ENCODE measurements at places on chromosomes 16 and 17. TPM values are rescaled to one million over a fixed set of nuclear protein-coding genes. Genes with fewer than 3 reads are reported as not detected.

DNA sequence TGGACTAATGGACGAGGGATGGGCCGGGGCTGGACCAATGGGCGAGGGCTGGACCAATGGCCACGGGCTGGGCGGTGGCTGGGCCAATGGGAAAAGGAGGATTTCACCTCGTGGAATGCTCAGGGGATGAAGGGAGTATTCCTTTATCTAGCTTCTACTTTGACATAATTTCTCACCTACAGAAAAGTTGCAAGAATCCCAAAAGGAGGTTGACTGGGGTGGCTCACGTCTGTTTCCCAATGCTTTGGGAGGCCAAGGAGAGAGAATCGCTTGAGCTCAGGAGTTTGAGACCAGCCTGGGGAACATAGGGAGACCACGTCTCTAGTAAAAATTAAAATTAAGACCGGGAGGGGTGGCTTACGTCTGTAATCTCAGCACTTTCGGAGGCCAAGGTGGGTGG is 5.7 kb upstream of the FLYWCH1 start:
- no peak overlapping the region for H3K27ac ChIP-seq
- H3K4me1 ChIP-seq: peaks cover 27% of the 10 kb centered on the region
- DNase-seq: no peak
- peak overlapping the region; percentile 15 for H3K4me3 ChIP-seq

The MT1G gene
- not detected for total RNA-seq

- H3K4me3 ChIP-seq: peak overlapping the region; percentile 72
- peaks cover 28% of the 10 kb centered on the region for H3K4me1 ChIP-seq
- H3K36me3 ChIP-seq: peaks cover 19% of the 10 kb centered on the region
- DNase-seq: no peak
Measured at GRCh38 chr17:7249830-7250229, 1.7 kb downstream of the CTDNEP1 start.

The SEPHS2 gene
- 66.8 TPM for total RNA-seq

- no peak overlapping the region for H3K4me3 ChIP-seq
- H3K4me1 ChIP-seq: no peaks in the 10 kb centered on the region
- 0 out of 2 replicates have a peak, but pooled peaks cover 11% of the 10 kb centered on the region for H3K27me3 ChIP-seq
- no peak overlapping the region for H3K27ac ChIP-seq
- no peak for DNase-seq
Measured at GRCh38 chr17:75418531-75418930, 13.1 kb upstream of the GRB2 start.

The CDR2L gene
- total RNA-seq: 15.1 TPM

GRCh38 chr16:47278306-47278970 is 134.7 kb upstream of the NETO2 start:
- no peak overlapping the region for H3K27ac ChIP-seq
- no peaks in the 10 kb centered on the region for H3K36me3 ChIP-seq
- H3K4me1 ChIP-seq: no peaks in the 10 kb centered on the region
- no peaks in the 10 kb centered on the region for H3K27me3 ChIP-seq

The KRTAP9-3 gene
- total RNA-seq: not detected

DNA sequence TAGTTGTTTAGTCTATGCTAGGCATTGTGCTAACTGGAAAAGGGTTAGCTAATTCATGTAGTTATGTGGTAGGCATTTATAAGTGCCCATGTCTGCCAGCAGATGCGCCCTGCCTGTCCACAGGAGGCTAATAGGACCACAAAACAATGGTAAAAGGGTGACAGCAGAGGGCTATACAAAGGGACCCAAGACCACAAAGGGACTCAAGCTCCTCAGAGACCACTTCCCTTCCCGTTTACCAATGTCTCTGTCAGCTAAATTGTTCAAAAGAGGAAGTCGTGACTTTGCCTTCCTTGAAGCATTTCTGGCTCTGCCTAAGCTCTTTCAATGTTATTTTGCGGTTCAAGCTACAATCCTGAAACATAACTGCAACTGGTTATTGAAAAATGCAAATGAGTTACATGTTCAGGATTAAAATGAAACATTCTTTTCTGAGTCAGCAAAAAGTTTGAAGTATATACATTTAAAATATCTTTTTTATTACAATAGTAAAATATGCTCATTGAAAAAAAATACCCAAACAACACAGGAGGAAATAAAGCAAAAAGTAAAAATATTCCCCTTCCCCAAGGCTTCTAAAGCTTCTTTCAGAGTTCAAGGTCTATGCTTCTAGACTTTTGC is 149.2 kb downstream of the MAF start:
- no peaks in the 10 kb centered on the region for H3K4me1 ChIP-seq
- H3K27ac ChIP-seq: no peak overlapping the region
- no peak overlapping the region for H3K4me3 ChIP-seq

GRCh38 chr17:75346906-75347305 is 57.7 kb upstream of the SLC25A19 start:
- no peaks in the 10 kb centered on the region for H3K36me3 ChIP-seq
- H3K4me1 ChIP-seq: no peaks in the 10 kb centered on the region
- H3K27ac ChIP-seq: no peak overlapping the region
- DNase-seq: no peak
- H3K27me3 ChIP-seq: no peaks in the 10 kb centered on the region
- H3K4me3 ChIP-seq: no peak overlapping the region

DNA sequence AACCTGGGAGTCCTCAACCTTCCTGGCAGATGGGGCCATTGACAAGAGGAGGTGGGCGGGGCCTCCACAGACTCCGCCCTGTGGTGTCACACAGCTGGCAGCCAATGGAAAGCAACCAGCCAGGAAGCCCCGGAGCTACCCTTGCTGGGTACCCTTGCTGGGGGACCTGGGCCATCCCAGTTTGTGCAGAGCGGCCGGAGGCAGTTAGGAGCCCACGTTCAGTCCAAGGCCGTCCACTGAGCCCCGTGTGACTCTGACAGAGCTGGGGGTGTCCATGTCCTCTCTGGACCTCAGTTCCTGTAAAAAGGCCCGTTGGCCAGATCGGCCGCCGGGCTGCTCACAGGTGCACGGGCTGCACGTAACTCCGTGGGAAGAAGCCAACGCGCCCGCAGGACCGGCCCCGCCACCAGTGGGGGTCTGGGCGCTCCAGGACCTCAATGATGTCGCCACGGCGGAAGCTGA is 17.1 kb upstream of the FAM83G start:
- H3K27me3 ChIP-seq: peaks cover 3% of the 10 kb centered on the region
- no peaks in the 10 kb centered on the region for H3K4me1 ChIP-seq
- H3K4me3 ChIP-seq: no peak overlapping the region

- DNase-seq: no peak
- H3K27ac ChIP-seq: no peak overlapping the region
- H3K36me3 ChIP-seq: no peaks in the 10 kb centered on the region
- H3K4me3 ChIP-seq: no peak overlapping the region
- peaks cover 12% of the 10 kb centered on the region for H3K27me3 ChIP-seq
Measured at GRCh38 chr16:46731691-46732555, 16.2 kb downstream of the MYLK3 start.

DNA sequence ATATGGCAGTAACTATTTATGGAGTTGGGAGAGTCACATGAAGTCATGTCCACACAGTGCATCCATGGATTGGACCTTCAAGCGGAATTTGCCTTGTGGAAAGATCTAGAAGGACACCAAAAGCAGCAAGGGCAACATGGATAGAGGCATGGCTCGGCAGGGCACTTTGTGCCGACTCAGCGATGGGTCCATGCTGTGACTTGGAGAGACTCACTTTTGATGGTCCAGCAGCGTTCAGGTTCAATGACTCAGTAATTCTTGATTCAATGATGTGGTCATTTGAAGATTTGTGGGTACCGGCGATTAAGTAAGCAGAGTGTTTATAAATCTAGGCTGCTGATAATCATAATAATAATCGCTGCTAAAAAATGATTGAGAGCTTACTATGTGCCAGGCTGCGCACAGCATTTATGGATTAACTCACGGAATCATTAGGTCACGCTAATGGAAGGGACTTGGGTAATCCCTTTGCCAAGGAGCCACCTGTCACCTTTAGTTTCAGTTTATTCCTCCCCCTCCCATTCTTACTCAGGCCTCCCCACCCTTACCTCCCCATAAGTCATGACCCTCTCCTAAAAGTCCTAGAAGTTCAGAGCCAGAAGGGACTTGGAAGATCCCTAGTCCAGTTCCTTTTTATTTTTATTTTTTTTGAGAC is 127.5 kb upstream of the CRHR1 start:
- no peaks in the 10 kb centered on the region for H3K36me3 ChIP-seq
- no peak overlapping the region for H3K27ac ChIP-seq
- H3K27me3 ChIP-seq: peaks cover 96% of the 10 kb centered on the region

The CHST5 gene
- total RNA-seq: 0.25 TPM

The ASPA gene
- total RNA-seq: not detected

GRCh38 chr16:19781226-19781625 is 63.2 kb downstream of the IQCK start:
- H3K27ac ChIP-seq: no peak overlapping the region
- no peaks in the 10 kb centered on the region for H3K36me3 ChIP-seq
- no peaks in the 10 kb centered on the region for H3K4me1 ChIP-seq
- no peak overlapping the region for H3K4me3 ChIP-seq
- no peaks in the 10 kb centered on the region for H3K27me3 ChIP-seq

The CCL17 gene
- not detected for total RNA-seq

DNA sequence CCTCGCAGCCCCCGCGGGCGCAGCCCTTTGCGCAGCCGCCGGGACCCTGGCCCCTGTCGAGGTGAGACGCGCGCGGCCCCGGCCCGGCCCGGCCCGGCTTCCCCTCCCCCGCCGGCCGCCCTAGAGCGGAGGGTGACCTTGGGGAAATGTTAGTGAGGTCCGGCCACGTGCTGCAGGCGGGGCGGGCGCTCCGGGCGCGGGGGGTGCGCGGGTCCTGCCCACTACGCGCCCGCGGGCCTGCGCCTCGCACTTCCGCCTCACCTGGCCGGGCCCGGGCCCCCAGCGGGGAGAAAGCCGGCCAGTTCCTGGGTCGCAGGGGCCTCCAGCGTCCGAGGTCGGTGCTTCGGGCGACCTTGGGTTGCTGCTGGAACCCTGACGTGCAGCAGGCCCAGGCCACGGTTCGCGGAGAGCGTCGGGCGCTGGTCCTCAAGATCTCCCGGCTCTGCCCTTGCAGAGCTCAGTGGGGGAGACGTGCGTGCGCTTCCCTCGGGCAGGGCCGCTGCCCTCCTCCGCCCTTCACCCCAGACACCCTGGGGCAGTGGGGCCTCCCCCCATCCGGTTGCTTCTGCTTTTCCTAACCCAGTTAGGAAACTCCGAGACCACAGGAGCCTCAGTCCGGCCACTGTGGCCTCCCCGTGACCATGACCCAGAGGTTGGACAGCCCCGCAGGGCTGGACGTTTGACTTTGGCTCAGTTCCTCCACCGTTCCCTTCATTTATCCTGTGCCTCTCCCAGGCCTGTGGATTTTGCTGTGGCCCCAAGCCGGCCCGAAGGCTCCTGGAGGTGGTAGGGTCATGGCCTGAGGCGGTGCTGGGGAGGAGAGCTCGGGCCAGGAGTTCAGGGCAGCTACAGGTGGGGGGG is 791 bp downstream of the MCRIP2 start:
- no peaks in the 10 kb centered on the region for H3K27me3 ChIP-seq
- H3K4me3 ChIP-seq: peak overlapping the region; percentile 69
- peaks cover 45% of the 10 kb centered on the region for H3K4me1 ChIP-seq
- H3K36me3 ChIP-seq: no peaks in the 10 kb centered on the region
- DNase-seq: peak; percentile 43

DNA sequence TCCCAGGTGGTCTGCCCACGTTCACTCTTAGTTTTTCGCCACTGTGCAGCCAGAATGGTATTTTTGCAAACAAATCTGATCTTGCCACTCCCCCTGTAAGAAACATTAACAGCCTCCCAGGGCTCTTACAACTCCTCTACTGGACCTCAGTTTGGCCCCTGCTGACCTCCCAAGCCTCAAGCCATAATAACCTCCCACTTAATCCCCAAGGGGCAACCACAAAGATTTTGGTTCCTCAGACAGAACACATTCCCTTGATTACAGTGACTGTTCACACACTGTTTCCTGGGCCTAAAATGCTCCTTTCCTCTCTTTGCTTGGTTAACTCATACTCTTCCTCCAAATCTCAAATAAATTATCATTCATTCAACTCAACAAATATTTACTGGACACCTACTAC is 21.5 kb upstream of the CD300E start:
- no peak overlapping the region for H3K4me3 ChIP-seq
- H3K27me3 ChIP-seq: peaks cover 95% of the 10 kb centered on the region
- H3K4me1 ChIP-seq: no peaks in the 10 kb centered on the region
- no peak overlapping the region for H3K27ac ChIP-seq
- no peak for DNase-seq

GRCh38 chr17:61340431-61341209 is 59.0 kb upstream of the TBX2 start:
- no peak overlapping the region for H3K27ac ChIP-seq
- H3K27me3 ChIP-seq: no peaks in the 10 kb centered on the region
- no peak for DNase-seq

DNA sequence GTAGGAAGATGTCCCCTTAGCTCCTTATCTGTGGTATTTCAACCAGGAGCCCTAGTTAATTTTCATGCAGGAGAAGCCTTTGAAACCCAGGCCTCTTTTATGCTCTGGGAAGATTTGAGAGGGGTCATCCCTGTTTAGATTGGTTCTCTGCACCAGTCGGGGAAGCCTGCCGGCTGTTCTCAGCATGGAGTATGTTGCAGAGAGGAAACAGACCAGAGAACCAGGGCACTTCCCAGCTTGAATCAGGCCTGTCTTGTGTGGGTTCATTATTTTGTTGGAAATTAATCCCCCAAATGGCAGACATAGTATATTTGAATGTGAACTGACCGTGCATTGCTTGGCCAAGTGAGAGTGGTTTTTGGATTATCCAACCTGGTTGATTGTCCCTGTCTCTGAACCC is 1082.1 kb upstream of the RBFOX1 start:
- no peaks in the 10 kb centered on the region for H3K4me1 ChIP-seq
- no peak overlapping the region for H3K27ac ChIP-seq
- DNase-seq: no peak

DNA sequence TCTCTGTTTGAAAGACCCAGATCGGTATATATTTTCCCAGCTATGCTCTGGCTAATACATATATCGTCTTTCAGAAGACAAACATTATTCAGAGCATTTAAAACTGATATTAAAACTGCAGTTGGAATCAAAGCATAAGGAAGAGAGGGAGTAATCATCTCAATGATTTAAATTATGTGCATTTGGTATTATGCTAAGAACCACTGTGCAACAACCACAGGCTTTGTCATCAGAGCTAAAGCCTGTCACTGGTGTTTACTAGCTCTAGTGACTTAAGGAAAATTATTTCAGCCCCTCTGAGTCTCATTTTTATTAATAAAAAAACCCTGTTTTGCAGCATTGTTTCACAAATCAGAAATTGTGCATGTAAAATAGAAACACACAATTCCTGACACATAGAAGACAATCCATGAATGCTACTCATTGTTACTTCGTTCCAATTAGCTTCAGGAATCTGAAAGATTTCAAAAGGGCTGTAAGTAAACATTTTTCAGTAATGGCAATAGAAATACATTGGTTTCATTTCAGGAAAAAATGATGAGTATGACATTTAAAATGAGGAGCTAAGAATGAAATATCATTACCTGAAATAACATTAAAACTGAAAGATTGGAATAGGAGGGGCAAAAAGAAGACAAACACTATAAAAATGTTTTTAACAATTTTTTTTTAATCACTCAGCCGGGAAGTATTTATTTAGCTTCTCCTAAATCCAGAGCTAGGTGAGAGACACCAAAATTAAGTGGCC is 136.5 kb upstream of the ADAMTS18 start:
- no peak for DNase-seq
- no peaks in the 10 kb centered on the region for H3K36me3 ChIP-seq
- no peak overlapping the region for H3K27ac ChIP-seq
- no peak overlapping the region for H3K4me3 ChIP-seq

- peaks cover 8% of the 10 kb centered on the region for H3K4me1 ChIP-seq
- H3K27ac ChIP-seq: no peak overlapping the region
- no peak overlapping the region for H3K4me3 ChIP-seq
- no peaks in the 10 kb centered on the region for H3K27me3 ChIP-seq
- H3K36me3 ChIP-seq: peaks cover 31% of the 10 kb centered on the region
Measured at GRCh38 chr16:70159355-70160348, 13.9 kb upstream of the CLEC18C start.

The CDRT15L2 gene
- not detected for total RNA-seq

All from PC-9 (cell line).